Neural progenitor cell (in vitro differentiated cells): ENCODE measurements at places on chromosomes 4 and X. TPM values are rescaled to one million over a fixed set of nuclear protein-coding genes. Genes with fewer than 3 reads are reported as not detected.

BMP3 gene
- 0.09 TPM in 1 of 2 replicates, not detected in the other for total RNA-seq

NLGN4X gene
- total RNA-seq, result 10.1 and 17.6 TPM in 2 replicates

SMPX gene
- total RNA-seq, result not detected in 2 replicates

HTN3 gene
- total RNA-seq, result not detected in 2 replicates

ZNF732 gene
- total RNA-seq, result not detected in 2 replicates

FANCB gene
- total RNA-seq, result 17.7 and 24.5 TPM in 2 replicates

CCNA2 gene
- total RNA-seq, result 197 and 254 TPM in 2 replicates

CPLX1 gene
- total RNA-seq, result not detected in 2 replicates

DNA sequence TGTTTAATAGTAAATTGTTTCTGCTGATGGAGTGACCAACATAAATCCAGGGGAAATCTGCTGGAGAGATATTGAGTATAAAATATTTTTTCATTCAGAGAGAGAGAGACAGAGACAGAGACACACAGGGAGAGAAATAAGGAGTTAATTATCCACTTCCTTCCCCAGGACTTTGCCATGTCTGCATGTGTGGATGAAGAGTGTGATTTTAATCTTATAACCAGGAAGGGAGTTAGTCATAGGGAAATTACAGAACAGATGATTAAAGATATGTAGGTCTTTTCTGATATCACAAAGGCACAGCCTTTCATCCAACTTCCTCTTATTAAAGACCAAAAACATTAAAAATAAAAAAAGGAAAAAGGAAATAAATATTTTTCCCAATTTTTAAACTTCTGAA, 526.3 kb downstream of the SPRY1 start:
- no peak overlapping the region for H3K4me3 ChIP-seq
- no peaks in the 10 kb centered on the region for H3K27me3 ChIP-seq
- H3K36me3 ChIP-seq, result no peaks in the 10 kb centered on the region
- no peaks in the 10 kb centered on the region for H3K4me1 ChIP-seq
- no peak for DNase-seq

- no peak overlapping the region for H3K4me3 ChIP-seq
- DNase-seq, result no peak
- no peak overlapping the region for H3K27ac ChIP-seq
- H3K27me3 ChIP-seq, result no peaks in the 10 kb centered on the region
- H3K4me1 ChIP-seq, result no peaks in the 10 kb centered on the region
These were observed 28.0 kb downstream of the APELA start for GRCh38 chr4:164904941-164905340.

DNA sequence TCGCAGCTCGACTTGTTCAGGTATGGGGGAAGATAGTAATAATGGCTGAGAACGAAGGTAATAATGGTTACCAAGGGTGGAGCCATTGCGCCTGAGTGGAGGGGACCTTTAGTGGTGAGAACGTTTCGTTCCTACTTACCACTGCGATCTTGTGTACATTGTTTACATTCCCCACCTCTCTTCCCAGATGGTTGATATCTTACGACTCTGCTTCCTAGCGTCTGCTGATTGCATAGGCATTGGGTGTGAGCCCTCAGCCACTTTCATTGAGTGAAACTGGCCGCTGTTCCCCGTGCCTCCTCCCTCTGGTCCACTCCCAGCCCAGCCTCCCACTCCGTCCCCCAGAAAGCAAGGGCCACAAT, 850 bp downstream of the IGBP1 start:
- no peaks in the 10 kb centered on the region for H3K27me3 ChIP-seq
- peak; percentile 29 for DNase-seq
- H3K4me3 ChIP-seq, result peak overlapping the region; percentile 80
- peaks cover 4% of the 10 kb centered on the region for H3K4me1 ChIP-seq
- H3K27ac ChIP-seq, result no peak overlapping the region
- no peaks in the 10 kb centered on the region for H3K36me3 ChIP-seq

- peak; percentile 4 for DNase-seq
- H3K4me1 ChIP-seq, result no peaks in the 10 kb centered on the region
- H3K27ac ChIP-seq, result no peak overlapping the region
- peaks cover 100% of the 10 kb centered on the region for H3K27me3 ChIP-seq
- H3K4me3 ChIP-seq, result no peak overlapping the region
These were observed 1.0 kb downstream of the GABRA4 start for GRCh38 chr4:46992338-46992737.

DNA sequence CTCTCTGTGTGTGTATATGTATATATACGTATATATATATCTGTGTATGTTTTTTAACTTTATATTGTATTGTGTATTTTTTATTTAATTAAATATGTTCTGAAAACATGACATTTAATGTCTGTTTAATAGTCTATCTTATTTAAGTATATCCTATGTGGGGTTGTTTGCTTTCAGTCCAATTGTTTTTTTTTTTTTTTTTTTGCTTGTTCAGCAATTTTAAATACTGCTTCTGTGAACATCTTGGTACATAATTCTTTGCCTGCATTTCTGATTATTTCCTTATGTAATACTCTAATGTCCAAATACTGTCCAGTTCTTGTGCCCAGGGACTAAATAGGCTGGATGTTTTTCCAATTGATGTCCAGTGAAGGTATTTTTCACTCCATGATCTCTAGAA, 45.1 kb upstream of the MAD2L1 start:
- no peak for DNase-seq
- no peaks in the 10 kb centered on the region for H3K4me1 ChIP-seq
- H3K36me3 ChIP-seq, result no peaks in the 10 kb centered on the region
- no peak overlapping the region for H3K4me3 ChIP-seq
- no peak overlapping the region for H3K27ac ChIP-seq

DNA sequence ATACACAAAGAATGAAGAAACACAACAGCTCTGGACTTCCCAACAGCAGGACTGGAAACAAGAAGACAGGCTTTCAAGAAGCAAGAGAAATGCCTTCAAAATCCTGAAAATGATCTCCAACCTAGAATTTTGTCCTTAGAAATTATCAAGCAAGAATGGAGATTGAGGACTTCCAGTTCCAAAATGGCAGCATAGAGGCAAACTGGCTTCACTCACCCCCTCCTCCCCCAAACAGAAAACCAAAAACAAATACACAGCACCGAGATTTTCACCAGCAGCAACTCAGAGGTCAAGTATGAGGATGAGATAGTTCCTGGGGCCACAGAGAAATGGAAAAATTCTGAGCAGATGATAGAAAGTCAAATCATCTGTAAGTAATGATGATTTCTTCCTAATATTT, 40.5 kb upstream of the LRBA start:
- no peaks in the 10 kb centered on the region for H3K4me1 ChIP-seq
- no peak for DNase-seq
- no peak overlapping the region for H3K4me3 ChIP-seq
- no peaks in the 10 kb centered on the region for H3K27me3 ChIP-seq
- H3K36me3 ChIP-seq, result no peaks in the 10 kb centered on the region

GRCh38 chrX:134418317-134419113, 41.5 kb upstream of the HPRT1 start:
- H3K27me3 ChIP-seq, result no peaks in the 10 kb centered on the region
- H3K27ac ChIP-seq, result no peak overlapping the region
- H3K4me1 ChIP-seq, result no peaks in the 10 kb centered on the region
- no peak for DNase-seq
- H3K36me3 ChIP-seq, result peaks cover 25% of the 10 kb centered on the region
- no peak overlapping the region for H3K4me3 ChIP-seq

DNA sequence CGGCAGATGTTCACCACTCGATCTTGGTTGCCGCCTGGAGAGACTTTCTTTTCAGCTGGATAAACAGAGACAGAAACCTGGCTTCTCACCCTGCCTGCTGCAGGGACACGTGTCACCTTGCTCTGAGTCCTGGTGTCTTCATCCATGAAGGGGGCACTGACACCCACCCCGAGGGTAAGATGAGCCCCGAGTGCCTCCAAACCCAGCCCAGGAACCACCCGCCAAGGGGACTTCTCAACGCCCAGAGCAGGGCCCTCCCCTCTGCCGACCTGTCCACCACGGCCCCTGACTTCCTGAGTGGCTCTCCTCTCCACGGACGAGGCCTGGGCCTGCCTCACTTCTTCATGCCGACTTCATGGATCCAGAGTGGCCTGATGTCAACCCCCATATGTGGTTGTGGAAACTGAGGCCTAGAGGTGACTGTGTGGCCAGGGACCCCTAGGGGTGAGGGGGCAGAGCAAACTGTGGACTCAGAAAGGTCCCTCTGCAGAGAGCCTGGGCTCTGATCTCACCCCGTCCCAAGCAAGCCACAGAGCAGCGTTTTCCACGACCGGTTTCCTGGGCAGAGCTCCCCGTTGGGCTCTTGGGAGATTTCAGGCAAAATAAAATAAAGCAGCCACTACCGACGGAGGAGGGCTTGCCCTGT, 5.1 kb downstream of the ADRA2C start:
- peaks cover 11% of the 10 kb centered on the region for H3K4me1 ChIP-seq
- no peaks in the 10 kb centered on the region for H3K36me3 ChIP-seq
- DNase-seq, result no peak
- H3K27me3 ChIP-seq, result peaks cover 28% of the 10 kb centered on the region
